Peyer's patch (tissue), 4 donors: ENCODE measurements at places on chromosomes 1 and 21.
A peak's percentile ranks its signal among the peaks of the same experiment; 100 is the strongest.

GRCh38 chr1:82520611-82521010 is 719.9 kb downstream of the ADGRL2 start:
- DNase-seq: no peak

GRCh38 chr1:114892194-114892918 is 37.7 kb downstream of the SYCP1 start:
- DNase-seq: no peak

DNA sequence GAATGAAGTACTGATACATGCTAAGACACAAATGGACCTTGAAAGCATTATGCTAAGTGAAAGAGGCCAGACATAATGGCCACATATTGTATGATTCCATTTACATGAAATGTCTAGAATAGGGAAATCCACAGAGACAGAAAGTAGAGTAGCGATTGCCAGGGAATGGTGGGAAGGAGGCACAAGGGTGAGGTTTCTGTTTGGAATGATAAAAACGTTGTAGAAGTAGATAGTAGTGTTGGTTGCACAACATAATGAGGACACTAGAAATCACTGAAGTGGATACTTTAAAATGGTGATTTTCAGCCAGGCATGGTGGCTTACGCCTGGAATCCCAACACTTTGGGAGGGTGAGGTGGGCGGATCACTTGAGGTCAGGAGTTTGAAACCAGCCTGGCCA is 97.6 kb upstream of the VANGL1 start:
- DNase-seq: no peak

- no peak for DNase-seq
Observed at GRCh38 chr1:200849430-200849829, 23.4 kb upstream of the GPR25 start.

DNA sequence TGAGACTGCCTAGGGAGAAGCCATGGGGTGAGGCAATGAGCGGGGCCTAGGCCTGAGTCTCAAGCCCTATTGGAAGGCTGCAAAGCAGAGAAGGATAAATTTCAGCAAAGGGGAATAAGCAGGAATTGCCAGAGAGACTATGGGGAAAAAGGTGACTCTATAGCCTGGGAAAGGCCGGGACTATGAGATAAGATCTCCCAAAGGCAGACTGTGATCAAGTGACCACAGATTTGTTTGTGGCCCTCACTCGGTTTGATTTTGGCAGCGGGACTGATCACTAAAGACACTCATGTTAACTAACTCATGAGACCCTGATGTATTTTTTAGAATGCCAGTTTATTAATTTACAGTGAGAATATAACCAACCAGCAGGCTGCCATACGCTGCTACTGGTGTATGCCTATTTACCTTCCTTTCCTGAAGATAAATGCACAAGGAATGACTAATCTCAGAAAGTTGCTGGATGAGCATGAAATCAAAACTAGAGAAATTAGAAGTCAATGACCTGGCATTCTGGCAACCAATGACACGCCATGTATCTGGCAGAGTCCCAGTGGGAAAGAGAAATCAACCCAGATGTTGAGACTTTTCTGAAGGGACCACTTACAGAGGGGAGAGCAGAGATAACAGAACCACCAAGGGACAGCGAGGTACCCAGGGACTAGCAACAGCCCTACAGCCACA is 4.3 kb downstream of the HSF2BP start:
- DNase-seq: no peak

GRCh38 chr1:58908561-58909560 is 125.0 kb upstream of the JUN start:
- DNase-seq: no peak

- no peak for DNase-seq
Observed at GRCh38 chr1:53506355-53507050, 47.3 kb downstream of the DMRTB1 start.

DNA sequence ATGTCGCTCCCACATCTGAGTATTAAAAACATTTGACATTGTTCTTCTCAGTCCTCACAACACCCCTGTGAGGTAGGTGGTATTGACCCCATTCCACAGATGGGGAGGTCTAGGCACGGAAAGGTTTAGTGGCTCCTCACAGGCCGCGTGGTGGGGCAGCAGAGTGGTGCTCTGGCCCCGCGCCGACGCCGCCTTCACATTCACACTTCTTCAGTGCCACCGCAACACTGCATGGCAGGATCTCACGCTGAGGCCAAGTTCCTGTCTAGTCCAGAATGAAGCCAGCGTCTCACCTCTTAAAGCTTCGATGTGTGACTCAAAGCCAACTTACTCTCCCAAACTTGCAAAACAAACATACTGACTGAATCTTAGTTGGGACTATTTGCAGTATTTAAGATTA is 12.1 kb downstream of the ICMT start:
- no peak for DNase-seq

DNA sequence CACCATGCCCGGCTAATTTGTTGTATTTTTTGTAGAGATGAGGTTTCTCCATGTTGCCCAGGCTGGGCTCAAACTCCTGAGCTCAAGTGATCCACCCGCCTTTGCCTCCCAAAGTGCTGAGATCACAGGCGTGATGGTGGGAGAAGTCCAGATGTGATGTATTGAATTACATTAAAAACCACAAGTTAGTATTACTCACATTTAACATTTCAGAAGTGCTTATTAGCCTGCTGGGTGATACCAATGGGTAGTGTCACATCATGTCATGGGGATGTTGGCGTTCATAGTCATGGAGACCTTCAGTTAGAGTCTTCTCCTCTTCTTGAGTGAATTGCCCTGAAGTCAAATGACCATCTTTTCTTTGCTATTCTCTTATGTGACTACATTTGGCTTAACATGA is 63.6 kb upstream of the VAMP3 start:
- no peak for DNase-seq

DNA sequence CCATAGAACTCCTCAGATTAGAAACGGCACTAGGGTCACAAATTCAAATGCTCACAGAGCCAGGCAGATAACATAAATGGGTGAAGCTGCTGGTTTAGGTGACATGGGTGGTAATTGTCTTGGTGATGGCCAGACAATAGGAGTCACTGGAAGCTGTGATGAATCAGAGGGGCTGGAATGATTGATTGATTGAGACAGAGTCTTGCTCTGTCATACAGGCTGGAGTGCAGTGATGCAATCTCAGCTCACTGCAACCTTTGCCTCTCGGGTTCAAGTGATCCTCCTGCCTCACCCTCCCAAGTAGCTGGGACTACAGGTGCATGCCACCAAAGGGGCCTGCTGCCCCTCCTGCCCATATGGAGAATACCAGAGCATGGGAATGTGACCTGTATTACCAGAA is 63.0 kb downstream of the HIVEP3 start:
- no peak for DNase-seq

- DNase-seq: peak; percentile 95
Observed at GRCh38 chr21:37563641-37564340, 197.2 kb downstream of the DYRK1A start.

- DNase-seq: no peak
Observed at GRCh38 chr1:185534801-185535200, 199.4 kb upstream of the HMCN1 start.

GRCh38 chr1:25832336-25833037 is 12.7 kb downstream of the MTFR1L start:
- DNase-seq: no peak

GRCh38 chr1:30728832-30729638 is 5.7 kb upstream of the MATN1 start:
- no peak for DNase-seq

GRCh38 chr1:236159704-236160539 is 17.6 kb downstream of the GPR137B start:
- peak; percentile 75 for DNase-seq

- DNase-seq: no peak
Observed at GRCh38 chr1:165356876-165357275, 361 bp upstream of the LMX1A start.

DNA sequence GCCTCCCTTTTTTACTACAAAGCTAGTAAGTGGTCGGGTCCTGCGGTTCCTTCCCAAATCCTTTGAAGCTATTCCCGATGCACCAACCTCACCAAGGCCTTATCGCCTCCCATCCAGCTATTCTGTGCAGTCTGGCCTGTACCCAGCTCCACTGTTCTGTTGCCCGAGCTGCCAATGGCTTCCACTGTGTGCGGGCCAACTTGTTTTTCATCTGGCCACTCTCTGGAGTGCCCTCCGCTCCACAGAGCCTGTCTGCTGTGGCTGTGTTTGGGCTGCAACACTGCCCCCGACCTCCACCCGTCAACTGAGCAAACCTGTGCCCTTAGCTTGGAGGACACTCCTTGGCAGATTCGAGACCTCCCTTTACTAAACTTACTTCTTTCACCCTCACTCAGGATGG is 125.0 kb downstream of the KIAA0319L start:
- DNase-seq: no peak

DNA sequence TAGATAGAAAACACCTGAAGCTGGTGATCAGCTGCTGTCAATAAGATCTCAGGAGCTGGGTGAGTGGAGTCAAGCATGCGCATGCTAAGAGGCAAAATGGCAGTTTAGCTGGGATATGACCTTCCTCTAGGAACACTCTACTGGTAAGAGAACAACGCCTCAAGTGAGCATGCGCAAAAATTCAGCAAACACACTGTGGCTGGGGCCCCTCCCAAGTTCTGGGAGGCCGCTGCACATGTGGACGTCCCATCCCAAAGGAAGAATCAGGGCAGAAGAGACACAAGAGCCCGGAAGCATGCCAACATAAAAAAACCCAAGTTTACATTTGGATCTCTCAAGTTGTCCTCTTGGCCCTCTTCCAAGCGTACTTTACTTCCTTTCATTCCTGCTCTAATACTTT is 126.3 kb upstream of the F3 start:
- DNase-seq: no peak

GRCh38 chr1:94962409-94963265 is 35.7 kb upstream of the CNN3 start:
- DNase-seq: peak; percentile 89

- DNase-seq: no peak
Observed at GRCh38 chr1:226588484-226588883, 39.9 kb downstream of the STUM start.

GRCh38 chr1:184734980-184735379 is 19.7 kb downstream of the EDEM3 start:
- DNase-seq: no peak

DNA sequence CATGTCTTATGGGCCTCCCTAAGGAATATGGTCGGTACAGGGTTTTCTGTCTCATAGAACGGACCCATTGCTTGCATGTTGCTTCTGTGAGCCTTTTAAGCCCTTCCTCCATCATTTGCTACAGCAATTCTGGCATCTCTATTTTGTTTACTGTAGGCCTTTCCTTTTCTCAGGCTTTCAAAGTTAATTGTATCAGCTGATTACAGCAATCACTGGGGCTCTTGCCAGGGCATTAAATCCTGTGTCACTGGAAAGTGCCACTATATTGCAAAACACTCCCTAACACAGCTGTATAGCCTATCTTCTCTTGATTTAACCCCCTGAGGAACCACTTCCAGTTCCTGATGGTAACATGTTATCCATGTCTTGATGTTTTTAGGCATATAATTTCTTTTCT is 156.5 kb downstream of the PDE4B start:
- DNase-seq: peak; percentile 49

- DNase-seq: peak; percentile 92
Observed at GRCh38 chr1:54800899-54801759, at the start of gene TTC22. Gene TTC22 (minus strand): TSS chr1:54801323. CDS start chr1:54801163, 160 bp downstream.

GRCh38 chr1:33382661-33383415 is 48.1 kb downstream of the PHC2 start:
- DNase-seq: no peak

GRCh38 chr1:26034504-26035202 is 11.3 kb downstream of the SLC30A2 start:
- no peak for DNase-seq

GRCh38 chr1:107943694-107944093 is 21.3 kb downstream of the VAV3 start:
- no peak for DNase-seq

GRCh38 chr1:228291906-228292608 is 84.2 kb downstream of the OBSCN start:
- DNase-seq: peak; percentile 42
